ENCODE measurements at places on chromosomes 2 and 18.

- no peak for DNase-seq
These were observed 182.3 kb downstream of the LOXHD1 start for GRCh38 chr18:46474487-46475389.

DNA sequence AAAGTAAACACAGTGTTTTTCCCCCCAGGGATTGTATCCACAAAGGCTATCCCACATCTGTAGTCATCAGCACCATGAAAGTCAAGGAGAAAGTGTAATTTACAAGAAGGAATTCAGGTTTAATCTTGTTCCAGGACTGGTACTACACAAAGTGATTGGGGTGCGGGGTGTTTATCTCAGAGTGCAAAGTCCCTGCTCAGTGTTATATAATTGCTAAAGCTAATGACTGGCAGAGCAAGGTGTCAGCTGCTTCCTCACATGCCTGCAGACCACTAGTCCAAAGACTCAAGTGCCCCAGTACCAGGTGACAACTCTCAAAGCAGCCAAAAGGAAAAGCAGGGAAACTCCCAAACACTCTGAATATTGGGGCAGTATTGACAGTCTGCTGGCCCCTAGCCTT is 40.4 kb upstream of the PDCL3 start:
- no peak for DNase-seq

DNA sequence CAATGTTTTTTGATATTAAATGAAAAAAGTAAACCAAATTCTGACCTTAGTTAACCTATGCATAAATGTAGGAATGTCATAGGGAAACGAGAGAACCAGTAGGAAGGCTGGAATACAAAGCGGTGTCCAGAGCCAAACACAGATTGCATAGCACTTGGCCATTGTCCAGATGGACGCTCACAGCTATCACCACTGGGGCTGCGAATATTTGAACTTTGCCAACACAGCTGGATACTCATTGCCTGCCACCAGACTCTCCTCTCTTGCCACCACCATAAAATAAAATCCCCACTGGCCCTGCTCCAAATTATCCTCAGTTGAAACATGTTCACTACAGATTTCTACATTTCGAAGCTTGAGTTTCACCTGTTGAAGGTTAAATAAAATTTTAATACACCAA is 159.3 kb upstream of the GULP1 start:
- no peak for DNase-seq

DNA sequence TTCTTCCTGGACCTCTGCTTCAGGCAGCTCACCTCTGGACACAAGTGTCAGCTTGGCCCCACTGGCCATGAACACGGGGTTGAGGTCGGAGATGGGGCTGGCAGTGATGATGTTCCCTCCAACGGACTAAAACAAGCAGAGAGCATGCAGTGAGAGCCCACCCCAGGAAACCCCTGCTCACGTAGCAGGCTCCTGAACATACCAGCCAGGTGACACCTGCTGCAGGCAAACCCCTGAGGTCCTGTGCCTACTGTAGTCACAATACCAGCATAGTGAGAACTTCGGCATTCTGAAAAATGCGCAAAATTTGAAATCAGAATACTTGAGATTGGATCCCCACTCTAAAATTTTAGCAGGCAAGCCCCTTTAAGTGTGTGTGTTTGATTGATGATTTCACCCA is 32.9 kb downstream of the XDH start:
- DNase-seq, result no peak

DNA sequence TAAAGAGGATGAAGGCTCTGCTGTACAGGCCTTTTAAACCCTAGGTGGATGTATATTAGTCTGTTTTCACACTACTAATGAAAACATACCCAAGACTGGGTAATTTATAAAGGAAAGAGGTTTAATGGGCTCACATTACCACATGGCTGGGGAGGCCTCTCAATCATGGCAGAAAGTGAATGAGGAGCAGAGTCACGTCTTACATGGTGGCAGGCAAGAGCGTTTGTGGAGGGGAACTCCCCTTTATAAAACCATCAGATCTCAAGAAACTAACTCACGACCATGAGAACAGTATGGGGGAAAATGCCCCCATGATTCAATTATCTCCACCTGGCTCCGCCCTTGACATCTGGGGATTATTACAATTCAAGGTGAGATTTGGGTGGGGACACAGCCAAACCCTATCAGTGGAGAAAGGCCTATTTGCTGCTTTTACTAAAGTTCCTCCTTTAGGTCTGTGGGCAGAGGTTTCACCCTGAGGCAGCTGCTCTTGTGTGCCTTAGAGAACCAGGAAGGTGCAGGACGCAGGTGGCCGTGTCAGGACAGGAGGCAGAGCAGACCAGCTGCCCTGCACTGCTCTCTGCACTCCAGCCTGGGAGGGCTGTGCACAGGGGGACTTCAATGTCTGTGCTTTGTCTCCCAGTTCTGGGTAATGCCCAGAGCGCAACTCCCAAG is 178.8 kb upstream of the HDAC4 start:
- DNase-seq, result peak; percentile 42

DNA sequence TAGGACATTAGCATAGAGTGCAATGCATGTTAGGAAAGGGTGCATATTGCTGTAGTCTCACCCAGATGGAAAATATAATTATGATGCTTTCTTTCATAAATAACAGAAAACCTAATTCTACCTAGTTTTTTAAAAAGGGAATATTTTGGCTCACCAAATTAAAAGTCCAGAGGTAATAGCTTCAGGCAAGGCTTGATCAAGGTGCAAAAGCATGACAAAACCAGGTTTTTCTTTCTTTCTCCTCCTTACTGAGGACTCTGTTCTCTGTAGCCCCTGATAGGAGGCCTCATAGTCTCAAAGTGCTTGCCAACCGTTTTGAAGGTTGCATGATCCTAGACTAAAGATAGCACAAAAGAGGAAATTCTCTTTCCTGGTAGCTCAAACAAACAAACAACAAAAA is 349.9 kb downstream of the CTNNA2 start:
- DNase-seq, result no peak

GRCh38 chr2:65278531-65278981 is 50.9 kb downstream of the ACTR2 start:
- no peak for DNase-seq

DNA sequence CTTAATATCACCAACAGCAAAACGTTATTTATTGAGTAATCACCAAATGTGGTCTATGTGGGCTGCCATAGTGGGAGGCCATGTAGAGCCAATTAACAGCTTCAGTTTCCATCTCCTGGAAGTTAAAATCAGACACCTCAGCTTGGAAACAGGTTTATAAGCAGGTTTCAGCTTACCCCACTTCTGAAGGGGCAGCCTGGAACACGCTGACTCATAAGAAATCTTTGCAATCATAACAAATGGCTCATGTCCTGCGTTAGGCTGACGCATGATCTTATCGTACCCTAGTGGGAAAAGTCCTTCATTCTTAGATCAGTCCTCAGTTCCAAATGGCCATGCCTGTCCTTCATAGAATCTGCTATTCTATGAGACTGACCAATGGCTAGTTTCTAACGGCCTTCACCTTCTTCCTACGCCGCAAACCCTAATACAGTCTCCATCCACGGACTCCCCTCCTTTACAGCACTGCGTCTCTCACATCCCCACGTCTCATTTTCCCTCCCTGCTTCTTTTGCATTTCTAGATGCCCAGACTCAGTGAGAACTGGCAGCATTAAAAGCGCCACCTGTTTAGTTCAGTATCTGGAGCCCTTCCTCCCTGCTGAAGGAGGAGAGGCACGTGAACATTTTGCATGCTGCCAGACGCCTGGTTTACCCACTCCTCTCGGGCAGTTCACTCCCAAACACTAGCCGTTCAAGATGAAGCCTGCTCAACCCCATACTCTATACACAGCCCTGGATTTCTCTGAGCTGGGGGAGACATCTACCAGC is 24.2 kb upstream of the BZW1 start:
- no peak for DNase-seq

GRCh38 chr2:171181064-171182049 is 20.7 kb upstream of the TLK1 start:
- no peak for DNase-seq

DNA sequence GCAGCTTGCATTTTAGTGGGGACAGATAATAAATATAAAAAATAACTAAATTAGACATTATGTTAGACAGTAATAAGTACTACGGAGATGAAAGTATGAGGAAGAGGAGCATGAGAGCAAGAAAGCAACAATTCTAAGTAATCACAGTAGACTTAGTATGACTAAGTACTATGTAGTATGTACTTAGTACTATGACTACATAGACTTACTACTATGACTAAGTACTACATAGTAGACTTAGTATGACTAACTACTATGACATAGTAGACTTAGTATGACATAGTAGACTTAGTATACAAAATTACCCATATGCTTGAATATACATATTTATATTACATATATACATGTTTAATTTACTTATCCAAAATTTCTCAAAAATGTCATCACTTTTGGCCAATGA is 29.3 kb downstream of the CDH20 start:
- no peak for DNase-seq

DNA sequence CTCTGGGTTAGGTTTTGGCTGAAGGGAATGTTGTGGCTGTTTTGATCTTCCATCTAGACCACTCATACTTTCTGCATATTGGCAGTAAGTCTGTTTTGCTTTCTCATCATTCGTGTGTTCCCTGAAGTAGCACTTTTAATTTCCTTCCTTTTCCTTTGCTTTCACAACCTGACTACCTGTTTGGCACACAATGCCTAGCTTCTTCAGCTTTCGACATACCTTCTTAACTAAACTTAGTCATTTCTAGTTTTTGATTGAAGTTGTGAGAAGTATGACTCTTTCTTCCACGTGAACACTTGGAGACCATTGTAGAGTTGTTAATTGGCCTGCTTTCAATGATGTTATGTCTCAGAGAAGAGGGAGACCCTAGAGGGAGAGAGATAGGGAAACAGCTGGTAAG is 123.6 kb upstream of the EPB41L3 start:
- no peak for DNase-seq

GRCh38 chr18:28158083-28158581 is 18.8 kb downstream of the CDH2 start:
- no peak for DNase-seq

DNA sequence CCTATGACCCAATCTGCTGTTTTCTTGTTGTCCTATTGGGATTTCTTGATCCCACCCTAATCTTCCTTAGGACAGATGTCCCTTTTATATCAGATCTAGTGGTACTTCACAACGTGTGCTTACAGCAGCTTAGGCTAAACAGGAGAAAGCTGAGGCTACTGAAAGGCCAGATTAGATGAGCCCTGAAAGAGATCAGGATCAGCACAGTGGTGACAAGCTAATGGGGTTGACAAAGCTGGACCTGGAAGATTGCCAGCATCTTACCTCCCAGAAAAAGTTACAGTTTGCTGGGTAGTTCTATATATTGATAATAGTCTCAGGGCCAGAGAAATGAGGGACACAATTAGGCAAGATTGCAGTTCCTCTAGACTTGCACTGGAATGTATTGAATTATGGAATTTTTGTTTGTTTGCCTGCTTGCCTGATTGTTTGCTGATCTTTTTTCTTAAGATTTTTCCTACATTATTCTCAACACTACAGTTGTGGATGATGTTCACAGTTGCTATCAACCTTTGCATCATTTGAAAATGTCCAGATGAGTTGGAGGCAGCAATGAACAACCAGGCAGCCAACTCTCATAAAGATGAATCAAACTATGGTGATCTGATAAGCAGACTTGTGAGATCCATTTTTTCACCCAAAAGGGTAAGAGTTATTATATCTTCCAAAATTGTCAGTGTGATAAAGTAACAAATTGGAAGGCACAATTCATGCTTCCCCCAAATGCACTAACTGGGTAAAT is 49.1 kb upstream of the PIK3C3 start:
- DNase-seq, result no peak

GRCh38 chr2:197113275-197113711 is 186.8 kb upstream of the PGAP1 start:
- no peak for DNase-seq

DNA sequence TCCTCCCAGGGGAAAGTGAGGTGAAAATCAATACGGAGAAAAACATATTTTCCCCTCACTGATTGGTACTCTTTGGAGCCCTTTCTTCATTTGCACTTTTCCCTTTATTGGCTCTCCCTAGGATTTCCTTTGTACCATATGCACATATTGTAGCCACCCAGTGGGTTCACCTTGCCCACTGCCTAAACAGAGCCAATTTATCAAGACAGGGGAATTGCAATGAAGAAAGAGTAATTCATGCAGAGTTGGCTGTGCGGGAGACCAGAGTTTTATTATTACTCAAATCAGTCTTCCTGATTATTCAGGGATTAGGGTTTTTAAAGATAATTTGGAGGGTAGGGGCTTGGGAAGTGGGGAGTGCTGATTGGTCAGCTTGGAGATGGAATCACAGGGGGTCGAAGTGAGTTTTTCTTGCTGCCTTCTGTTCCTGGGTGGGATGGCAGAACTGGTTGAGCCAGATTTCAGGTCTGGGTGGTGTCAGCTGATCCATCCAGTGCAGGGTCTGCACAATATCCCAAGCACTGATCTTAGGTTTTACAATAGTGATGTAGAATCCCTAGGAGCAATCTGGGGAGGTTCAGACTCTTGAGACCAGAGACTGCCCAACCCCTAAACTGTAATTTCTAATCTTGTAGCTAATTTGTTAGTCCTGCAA is 15.1 kb upstream of the KCNE4 start:
- DNase-seq, result no peak

GRCh38 chr2:135875491-135876065 is 665 bp downstream of the MCM6 start:
- peak; percentile 81 for DNase-seq

DNA sequence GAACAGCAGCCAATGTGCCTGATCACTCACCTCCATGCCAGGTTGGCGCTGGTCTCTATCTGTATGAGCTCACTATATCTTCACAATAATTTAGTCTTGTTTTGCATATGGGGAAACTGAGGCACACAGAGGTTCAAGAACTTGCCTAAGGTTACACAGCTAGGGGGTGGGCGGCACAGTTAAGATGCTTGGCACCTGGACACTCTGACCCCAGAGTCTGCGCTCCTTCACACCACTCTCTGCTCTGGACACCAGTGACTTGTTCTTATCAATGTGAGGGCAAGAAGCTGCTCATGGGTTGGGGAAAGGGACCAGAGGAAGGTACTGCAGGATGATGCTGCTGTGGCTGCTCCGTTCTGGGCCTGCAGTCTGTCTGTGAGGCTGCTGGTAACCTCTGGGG is 27.1 kb downstream of the FBLN7 start:
- DNase-seq, result no peak

DNA sequence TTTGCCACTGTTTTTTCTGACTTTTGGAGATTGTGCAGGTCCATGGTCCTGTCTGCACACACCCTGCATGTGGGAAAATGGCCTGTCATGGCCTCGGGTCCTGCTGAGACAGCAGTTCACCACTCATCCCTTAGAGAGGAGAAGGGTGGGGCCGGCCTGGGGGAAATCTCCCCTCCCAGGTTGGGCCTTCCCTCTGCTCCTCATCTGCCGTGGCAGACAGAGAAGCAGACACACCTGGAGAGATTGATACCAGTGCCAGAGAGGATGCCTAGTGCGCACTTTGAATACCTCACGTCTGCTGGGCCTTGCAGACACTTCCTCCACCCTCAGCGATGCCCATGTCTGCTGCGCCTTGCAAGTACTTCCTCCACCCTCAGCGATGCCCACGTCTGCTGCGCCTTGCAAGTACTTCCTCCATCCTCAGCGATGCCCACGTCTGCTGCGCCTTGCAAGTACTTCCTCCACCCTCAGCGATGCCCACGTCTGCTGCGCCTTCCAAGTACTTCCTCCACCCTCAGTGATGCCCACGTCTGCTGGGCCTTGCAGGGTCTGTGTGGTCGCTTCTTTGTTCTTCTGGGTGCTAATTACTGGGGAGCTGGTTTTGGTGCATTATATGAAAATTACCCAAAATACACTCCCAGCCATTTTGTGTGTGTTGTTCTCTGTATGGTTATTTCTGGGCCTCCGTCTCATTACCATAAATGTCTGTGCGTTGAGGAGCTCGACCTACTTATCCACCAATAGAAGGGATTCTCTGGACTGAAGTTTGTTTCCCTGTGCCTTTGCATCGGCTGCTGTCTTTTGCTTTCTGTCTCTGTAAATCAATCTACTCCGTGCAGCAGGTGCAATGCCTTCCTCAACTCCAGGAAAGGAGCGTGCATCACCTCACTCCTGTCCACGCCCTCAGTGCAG is 186.9 kb upstream of the PXDN start:
- no peak for DNase-seq

Measured in activated naive CD4-positive, alpha-beta T cell treated with anti-CD3 and anti-CD28 coated beads, Interleukin-2, amount 50 U/mL, for 72 hours (primary cell).